ENCODE measurements at places on chromosomes 3 and 15.

GRCh38 chr3:37016903-37017302 is 23.6 kb downstream of the MLH1 start:
- DNase-seq, result no peak

- no peak for DNase-seq
These were observed 383.4 kb downstream of the PTPRG start for GRCh38 chr3:61944726-61945125.

GRCh38 chr3:53161820-53162671 is 1.0 kb downstream of the PRKCD start:
- DNase-seq, result peak; percentile 17

- peak; percentile 59 for DNase-seq
These were observed 8.9 kb downstream of the DUSP7 start for GRCh38 chr3:52047295-52047960.

DNA sequence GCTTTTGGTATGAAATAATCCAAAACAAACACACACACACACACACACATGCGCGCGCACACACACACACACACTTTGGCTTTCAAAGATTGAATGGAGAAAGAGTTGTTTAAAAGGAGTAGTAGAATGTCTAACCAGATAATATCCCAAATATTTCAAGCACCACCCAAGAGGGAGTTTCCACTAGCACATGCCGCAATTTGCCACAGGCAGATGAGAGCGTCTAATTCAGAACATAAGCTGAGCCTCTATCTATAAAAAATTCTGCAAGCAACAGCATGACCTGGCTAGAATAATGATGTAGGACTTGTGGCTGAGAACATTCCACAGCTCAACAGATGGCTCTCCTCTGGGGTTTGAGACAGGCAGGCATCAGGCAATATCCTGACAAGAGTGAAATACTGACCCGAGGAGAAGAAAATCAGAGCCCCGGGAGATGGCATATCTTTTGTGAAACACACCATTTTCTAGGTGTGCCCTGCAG is 302.5 kb upstream of the GADL1 start:
- DNase-seq, result peak; percentile 40

- DNase-seq, result peak; percentile 41
These were observed 340 bp downstream of the TMEM44 start for GRCh38 chr3:194632809-194633348.

DNA sequence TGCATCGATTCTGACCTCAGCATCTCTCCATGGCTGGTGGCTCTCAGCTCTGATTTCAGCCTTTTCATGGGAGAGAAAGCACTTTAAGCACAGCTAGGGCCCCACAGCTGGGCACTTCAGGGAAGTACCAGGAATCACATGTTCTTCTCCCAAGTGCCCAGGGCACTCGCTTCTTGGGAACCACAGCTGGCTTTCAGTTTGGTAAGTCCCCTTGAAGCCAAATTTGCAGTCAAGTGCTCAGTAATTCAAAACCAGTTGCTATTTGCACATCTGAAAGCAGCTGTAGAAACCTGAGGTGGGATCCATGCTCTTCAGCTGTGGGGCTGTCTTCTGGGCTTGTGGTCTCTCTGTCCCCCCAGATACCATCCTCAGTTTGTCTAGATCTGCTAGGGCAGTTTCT is 12.8 kb downstream of the GABRA5 start:
- DNase-seq, result no peak

DNA sequence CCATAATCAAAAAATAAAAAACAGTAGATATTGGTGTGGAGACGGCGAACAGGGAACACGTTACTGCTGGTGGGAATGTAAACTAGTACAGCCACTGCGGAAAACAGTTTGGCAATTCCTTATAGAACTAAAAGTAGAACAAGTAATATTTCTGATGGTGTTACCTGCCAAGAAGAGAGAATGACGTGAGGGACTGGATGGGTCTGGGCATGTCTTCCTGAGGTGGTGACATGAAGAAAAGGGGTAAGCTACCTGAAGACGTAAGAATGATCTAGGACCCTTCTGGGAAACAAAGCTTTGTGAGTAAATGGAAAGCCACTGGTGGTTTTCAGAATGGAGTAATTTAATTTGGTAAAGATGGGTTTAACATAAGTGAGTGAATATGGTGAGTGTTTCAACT is 19.4 kb upstream of the PLOD2 start:
- DNase-seq, result no peak

GRCh38 chr3:160709477-160710182 is 32.7 kb downstream of the ARL14 start:
- no peak for DNase-seq

GRCh38 chr15:26295336-26296085 is 432.4 kb upstream of the ATP10A start:
- DNase-seq, result no peak

DNA sequence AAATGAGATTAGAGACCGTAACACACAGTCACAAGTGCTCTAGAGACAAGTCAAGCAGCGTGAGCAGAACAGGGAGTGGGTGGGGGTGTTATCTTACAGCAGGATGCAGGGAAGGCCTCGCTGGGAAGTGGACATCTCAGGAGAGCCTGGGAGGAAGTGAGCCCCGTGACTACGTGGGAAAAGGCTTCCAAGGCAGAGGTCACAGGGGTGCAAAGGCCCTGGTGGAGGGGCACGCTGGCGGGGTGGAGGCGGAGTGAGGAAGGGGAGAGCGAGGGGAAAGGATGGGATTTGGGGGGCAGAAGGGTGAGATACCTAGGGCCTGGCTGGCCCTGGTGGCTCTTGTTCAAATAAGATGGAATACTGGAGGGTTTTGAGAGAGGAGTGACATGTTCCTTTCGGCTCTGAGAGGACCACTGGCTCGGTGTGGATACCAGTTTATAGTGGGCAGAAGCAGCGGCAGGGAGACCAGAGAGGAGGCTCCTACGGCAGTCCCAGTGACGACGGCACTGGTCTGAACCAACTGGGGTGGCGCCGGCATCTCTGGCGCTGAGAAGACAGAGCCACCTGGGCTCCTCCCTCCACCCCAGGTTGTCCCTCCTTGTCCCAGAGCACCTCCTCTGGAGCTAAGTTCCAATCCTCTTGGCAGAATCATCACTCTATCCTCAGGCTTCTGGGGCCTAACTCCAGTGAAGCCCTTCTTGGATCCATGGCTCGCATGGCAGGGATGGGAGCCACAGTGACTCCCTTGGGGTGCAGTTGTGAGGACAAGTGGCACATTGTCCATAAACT is 266.2 kb upstream of the LYSMD4 start:
- no peak for DNase-seq

DNA sequence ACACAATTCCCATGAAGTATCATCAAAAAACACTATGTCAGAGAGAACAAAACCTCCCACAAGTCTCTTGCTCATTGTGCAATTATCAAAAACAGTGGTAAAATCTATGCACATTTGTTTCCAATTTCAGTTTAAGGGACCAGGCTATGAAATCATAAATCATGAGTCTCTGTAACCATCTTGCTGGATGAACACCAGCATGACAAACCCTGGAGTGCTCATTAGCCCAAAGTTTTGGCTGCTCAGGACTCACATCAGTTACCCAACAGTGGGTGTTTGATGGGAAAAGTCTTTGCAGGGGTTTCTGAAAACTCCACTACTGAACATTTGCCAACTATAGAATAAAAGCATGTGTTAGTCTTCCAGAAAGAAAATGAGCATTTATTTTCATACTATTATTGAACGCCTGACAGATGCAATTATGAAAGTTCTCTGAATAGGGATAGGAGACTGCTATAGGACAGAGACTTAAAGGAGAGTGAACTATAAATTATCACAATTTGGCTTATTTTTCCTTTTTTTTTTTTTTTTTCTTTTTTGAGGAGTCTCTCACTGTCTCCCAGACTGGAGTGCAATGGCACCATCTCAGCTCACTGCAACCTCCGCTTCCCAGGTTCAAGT is 240.8 kb upstream of the KCNMB2 start:
- DNase-seq, result no peak

- DNase-seq, result no peak
These were observed 465.4 kb downstream of the RBMS3 start for GRCh38 chr3:29746163-29746760.

DNA sequence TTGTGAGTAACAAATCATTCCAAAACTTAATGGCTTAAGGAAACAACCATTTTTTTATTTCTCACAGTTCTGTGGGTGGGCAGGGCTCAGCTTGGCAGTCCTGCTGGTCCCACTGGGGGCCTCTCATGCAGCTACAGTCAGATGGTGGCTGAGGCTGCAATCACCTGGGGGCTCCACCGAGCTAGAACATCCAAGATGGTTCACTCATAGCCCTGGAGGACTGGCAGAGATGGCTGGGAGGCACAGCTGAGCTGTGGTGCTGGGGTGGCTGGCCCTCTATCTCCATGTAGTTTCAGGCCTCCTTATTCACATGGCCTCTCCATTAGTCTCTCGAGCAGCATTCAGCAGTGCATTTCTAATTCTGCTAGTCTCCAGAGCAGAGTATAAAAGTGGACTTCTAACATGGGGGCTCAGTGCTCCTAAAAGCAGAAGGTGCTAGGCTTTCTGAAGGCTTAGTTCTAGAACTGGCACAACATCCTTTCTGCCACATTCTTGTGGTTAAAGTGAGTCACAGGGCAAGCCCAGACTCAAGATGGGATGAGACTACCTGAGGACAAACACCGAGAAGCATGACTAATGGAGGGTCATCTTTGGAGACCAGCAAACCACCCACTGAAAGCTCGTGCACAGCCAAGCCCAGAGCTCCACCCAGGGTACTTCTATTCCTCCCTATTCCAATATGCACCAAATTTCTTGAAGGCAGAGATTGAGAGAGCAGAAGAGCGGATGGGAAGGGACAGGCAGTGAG is 6.3 kb downstream of the CAV3 start:
- DNase-seq, result peak; percentile 93

- DNase-seq, result peak; percentile 60
These were observed 28.5 kb downstream of the DNAJC13 start for GRCh38 chr3:132445817-132446216.

- no peak for DNase-seq
These were observed 37.9 kb downstream of the SLC9A9 start for GRCh38 chr3:143810166-143810952.

GRCh38 chr3:67192466-67192865 is 194.4 kb downstream of the KBTBD8 start:
- DNase-seq, result no peak

GRCh38 chr3:32432045-32432710 is 40.5 kb downstream of the CMTM7 start:
- DNase-seq, result no peak
